ENCODE measurements at places on chromosomes 5 and 9.

GRCh38 chr5:101932599-101932998 lies 363.5 kb downstream of the SLCO4C1 start:
- H3K4me1 ChIP-seq: no peaks in the 10 kb centered on the region
- H3K36me3 ChIP-seq: no peaks in the 10 kb centered on the region
- no peak overlapping the region for H3K4me3 ChIP-seq
- H3K27me3 ChIP-seq: no peaks in the 10 kb centered on the region
- no peak for DNase-seq
- no peak overlapping the region for H3K27ac ChIP-seq

DNA sequence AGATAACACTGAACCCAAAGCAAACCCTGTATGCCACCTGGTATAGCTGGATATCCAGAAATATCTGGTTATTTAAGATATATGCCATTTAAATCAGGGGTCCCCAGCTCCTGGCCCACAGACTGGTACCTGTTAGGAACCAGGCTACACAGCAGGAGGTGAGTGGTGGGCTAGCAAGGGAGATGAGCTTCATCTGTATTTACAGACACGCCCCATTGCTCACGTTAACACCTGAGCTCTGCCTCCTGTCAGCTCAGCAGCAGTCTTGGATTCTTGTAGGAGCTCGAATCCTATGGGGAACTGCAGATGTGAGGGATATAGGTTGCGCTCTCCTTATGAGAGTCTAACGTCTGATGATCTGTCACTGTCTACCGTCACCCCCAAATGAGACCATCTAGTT lies 646.6 kb downstream of the TLE4 start:
- H3K36me3 ChIP-seq: no peaks in the 10 kb centered on the region
- DNase-seq: no peak
- no peaks in the 10 kb centered on the region for H3K4me1 ChIP-seq
- H3K27ac ChIP-seq: no peak overlapping the region
- no peaks in the 10 kb centered on the region for H3K27me3 ChIP-seq
- no peak overlapping the region for H3K4me3 ChIP-seq

DNA sequence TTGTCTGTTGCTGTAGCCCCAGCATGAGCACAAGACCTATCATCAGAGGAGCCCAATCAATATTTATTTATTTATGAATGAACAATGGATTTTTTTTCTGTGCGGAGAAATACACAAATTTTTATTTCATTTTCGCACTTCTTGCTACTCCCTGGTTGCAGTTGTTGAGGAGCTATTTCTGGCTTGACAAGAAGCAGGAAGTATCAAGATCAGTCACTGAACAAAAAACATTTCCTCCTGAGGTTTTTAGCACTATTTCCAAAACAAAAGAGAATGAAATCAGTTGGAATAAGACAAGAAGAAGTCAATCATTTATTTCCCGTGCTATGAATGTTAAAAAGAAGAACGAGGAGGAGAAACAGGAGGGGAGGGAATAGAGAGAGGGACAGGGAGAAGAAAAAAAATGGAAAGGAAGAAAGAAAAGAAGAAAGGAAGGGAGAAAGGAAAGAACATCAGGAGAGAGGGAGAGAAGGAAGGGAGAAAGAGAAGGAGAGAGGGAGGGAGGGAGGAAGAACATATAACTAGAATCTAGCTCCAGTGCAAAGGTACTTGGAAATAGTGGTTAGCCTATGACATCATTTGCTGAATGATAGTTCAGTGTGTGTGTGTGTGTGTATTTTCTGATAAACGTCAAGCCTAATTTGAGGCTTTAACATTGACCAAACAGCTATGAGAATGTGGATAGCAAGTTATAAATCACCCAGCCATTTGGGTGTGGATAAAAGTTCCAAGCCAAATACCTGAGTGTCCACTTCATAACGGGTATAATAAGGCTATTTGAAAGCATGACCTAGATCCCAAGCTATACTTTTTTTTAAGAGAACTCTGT lies 586.0 kb downstream of the EBF1 start:
- peaks cover 25% of the 10 kb centered on the region for H3K4me1 ChIP-seq
- H3K4me3 ChIP-seq: no peak overlapping the region
- no peaks in the 10 kb centered on the region for H3K36me3 ChIP-seq

DNA sequence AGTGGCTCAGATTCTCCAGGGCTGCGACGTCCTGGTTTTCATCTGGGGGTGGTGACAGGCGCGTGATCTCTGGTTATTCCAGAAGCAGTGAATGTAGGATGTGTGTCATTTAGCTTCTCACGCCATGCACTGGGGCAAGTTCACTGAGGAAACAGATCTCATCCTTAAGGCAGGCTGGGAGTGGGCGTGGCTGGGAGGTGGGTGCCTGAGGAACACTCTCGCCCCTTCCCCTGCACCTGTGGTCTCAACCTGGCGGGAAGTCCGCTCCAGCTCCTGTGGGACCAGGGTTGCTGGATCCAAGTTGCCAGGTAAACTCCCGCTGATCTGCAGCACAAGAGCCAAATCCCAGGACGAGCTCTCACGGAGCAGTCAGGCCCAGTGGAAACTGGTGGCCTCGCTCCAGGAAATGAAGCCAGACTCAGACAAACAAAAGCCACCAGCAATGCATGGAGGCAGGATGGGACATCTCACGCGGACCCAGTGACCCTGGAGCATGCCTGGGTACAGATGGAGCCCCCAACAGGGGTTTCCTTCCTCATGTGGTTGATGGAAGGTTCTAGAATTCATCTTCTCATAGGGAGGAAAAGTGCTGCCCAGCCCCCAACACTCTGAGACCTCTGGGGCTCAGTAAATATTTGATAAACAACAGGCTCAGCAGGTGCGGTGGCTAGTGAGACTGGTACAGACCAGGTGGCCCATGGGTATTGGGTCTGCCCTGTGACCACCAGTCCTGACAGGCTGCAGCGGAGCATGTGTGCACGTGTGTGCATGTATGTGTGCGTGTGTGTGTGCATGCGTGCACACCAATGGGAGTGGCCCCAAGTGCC lies 16.3 kb upstream of the SLC12A7 start:
- DNase-seq: no peak
- no peaks in the 10 kb centered on the region for H3K4me1 ChIP-seq
- no peak overlapping the region for H3K4me3 ChIP-seq
- H3K27ac ChIP-seq: no peak overlapping the region
- peaks cover 50% of the 10 kb centered on the region for H3K27me3 ChIP-seq

- no peaks in the 10 kb centered on the region for H3K27me3 ChIP-seq
- no peak overlapping the region for H3K27ac ChIP-seq
- no peak overlapping the region for H3K4me3 ChIP-seq
Observed at GRCh38 chr9:8224381-8224801, 424.8 kb upstream of the DMAC1 start.

DNA sequence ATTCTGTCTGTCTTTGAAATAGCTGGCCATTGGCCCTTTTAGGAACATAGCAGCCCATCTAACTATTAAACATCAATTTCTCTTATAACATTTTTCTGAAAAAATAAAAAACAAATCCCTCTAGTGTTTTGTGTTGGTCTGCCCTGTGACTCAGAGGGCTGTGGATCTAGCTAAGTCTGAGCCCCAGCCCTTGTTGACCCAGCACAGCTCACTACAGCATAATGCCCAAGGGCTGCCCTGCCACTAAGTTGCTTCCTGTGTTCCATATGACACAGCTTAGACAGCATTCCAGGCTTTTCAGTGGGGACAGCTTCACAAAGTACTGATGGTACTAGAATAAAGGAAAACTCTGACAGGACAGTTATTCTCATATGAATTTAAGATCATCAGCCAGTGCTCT lies 136.0 kb downstream of the SCAMP1 start:
- H3K27me3 ChIP-seq: peaks cover 31% of the 10 kb centered on the region
- H3K27ac ChIP-seq: no peak overlapping the region
- H3K4me1 ChIP-seq: no peaks in the 10 kb centered on the region
- no peak overlapping the region for H3K4me3 ChIP-seq

DNA sequence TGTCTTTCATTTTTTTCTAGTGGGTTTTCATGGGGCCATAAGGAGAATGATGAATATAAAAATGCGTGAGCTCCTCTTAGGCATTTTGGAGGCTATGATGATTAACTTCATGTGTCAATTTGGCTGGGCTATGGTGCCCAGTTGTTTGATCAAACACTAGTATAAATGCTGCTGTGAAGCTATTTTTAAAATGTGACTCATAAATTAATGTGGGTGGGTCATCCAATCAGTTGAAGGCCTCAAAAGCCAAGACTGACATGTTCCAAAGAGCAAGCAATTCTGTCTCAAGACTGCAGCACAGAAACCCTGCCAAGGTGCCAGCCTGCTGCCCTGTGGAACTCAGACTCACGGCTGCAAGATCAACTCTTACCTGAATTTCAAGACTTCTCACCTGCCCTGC lies 24.4 kb upstream of the ICE1 start:
- H3K27ac ChIP-seq: no peak overlapping the region
- no peaks in the 10 kb centered on the region for H3K4me1 ChIP-seq
- no peaks in the 10 kb centered on the region for H3K36me3 ChIP-seq

DNA sequence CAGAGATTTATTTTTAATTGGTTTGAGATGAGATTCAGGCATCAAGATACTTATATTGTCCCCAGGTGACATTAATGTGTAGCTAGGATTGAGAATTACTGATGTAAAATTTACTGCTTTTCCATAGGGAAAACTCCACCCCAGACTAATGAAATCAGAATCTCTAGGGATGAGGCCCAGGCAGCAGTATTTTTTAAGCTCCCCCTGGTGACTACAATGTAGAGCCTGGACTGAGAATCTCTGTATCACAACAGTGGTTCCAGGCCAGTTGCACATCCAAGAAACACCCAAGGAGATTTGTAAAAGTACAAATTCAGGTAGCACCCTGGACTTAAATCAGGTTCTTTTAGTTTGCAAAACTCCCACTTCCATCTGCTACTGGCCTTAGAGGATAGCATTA lies 185.7 kb downstream of the MARCHF11 start:
- DNase-seq: no peak
- no peaks in the 10 kb centered on the region for H3K36me3 ChIP-seq
- H3K4me3 ChIP-seq: no peak overlapping the region
- H3K27me3 ChIP-seq: no peaks in the 10 kb centered on the region
- no peaks in the 10 kb centered on the region for H3K4me1 ChIP-seq
- no peak overlapping the region for H3K27ac ChIP-seq

DNA sequence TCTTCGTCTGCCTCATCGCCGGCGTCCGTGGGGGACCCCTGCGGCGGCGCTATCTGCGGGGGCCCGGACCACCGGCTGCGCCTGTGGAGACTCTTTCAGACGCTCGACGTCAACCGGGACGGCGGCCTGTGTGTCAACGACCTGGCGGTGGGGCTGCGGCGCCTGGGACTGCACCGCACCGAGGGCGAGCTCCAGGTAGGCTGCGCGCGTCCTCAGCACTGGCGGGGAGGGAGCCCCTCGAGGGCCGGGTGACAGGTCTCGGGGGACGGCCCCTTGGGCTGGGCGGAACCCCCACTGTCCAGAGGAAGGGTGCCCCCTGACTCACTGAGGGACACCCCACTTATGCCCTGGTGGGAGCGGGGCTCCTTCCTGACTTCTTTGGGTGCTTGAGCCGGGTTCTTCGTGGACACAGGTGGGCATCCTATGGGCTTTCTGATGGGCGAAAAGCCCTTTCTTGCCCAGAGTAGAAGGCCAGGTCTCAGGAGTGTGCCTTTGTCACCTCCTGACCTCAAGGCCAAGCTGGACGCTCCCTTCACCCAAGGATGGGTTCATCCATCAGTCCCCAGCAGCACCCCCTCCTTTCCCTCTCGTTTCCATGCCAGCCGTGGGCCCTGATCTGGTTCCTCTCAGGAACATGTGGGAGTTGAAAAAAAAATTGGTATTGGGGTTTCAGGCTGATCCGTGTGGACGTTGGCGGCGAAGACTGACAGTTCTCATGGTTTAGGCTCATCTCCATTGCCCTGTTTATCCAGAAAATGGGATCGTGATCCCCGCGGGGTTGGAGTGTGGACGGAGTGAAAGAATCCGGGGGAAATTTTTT lies 564 bp downstream of the SLC25A25 start:
- peaks cover 66% of the 10 kb centered on the region for H3K4me1 ChIP-seq
- H3K36me3 ChIP-seq: peaks cover 40% of the 10 kb centered on the region
- peak overlapping the region; percentile 85 for H3K27ac ChIP-seq

GRCh38 chr5:176533894-176534611 lies 3.1 kb downstream of the RNF44 start:
- peak; percentile 70 for DNase-seq
- peak overlapping the region; percentile 100 for H3K27ac ChIP-seq
- no peaks in the 10 kb centered on the region for H3K27me3 ChIP-seq
- H3K36me3 ChIP-seq: peaks cover 44% of the 10 kb centered on the region

- H3K4me1 ChIP-seq: no peaks in the 10 kb centered on the region
- no peak overlapping the region for H3K27ac ChIP-seq
- no peaks in the 10 kb centered on the region for H3K36me3 ChIP-seq
Observed at GRCh38 chr5:1037123-1037670, 28.6 kb downstream of the NKD2 start.

DNA sequence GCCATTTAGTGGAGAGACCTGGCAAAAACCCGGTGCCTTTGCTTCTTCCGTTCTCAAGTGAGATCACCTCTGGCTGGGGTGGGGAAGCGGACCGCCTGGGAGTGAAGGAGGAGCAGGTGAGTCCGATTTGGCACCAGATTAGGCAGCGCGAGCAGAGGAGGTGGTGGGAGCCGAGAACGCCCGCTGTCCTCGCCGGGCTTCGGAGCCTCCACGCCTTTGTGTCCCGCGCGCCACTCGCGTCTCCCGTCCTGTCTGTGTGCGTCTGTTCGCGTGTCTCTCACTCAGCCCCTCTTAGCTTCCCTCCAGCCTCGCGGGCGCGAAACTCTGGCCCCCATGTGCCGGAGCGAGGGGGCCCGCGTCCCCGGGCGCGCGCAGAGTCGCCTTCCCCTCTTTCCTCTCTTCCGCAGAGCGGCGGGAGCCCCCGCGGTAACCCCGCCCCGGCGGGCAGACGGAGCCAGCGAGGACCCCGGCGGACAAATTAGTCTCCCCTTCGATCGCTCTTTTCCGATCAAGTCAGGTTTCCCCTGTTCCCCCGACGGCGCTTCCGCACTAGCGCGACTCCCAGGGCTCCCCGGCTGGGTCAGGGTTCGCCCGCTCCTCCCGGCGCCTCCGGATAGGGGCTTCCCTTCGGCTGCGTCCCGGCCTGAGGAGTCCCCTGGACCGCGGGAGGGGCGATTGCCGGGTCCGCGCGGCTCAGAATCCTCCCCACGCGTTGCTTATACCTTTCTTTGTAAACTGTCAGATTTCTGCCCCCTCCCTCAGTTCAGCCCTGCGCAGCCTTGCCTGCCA lies 7.1 kb downstream of the POU4F3 start:
- DNase-seq: no peak
- peaks cover 10% of the 10 kb centered on the region for H3K4me1 ChIP-seq
- H3K36me3 ChIP-seq: no peaks in the 10 kb centered on the region
- peaks cover 74% of the 10 kb centered on the region for H3K27me3 ChIP-seq
- no peak overlapping the region for H3K27ac ChIP-seq

DNA sequence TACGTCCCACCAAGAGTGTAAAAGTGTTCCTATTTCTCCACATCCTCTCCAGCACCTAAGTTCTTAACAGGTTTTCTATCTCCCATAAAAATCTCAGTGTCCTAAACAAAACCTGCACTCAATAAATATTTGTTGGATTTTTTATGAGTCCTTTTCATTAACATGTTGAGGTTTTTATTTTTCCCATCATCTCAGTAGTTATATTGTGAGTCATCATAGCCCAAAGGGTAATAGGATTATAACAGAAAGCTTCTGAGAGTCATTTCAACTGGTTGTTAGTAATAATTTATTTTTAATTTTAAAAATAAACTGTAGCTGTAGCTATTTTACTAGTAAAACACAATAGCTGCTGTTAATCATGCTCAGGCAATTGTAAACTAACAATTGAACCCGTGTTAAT lies 331.6 kb upstream of the SLC30A5 start:
- H3K27me3 ChIP-seq: no peaks in the 10 kb centered on the region
- H3K4me1 ChIP-seq: no peaks in the 10 kb centered on the region
- no peak for DNase-seq
- no peaks in the 10 kb centered on the region for H3K36me3 ChIP-seq

GRCh38 chr5:158660726-158661125 lies 439.0 kb downstream of the EBF1 start:
- no peak overlapping the region for H3K27ac ChIP-seq
- no peaks in the 10 kb centered on the region for H3K27me3 ChIP-seq
- H3K36me3 ChIP-seq: no peaks in the 10 kb centered on the region
- no peaks in the 10 kb centered on the region for H3K4me1 ChIP-seq
- H3K4me3 ChIP-seq: no peak overlapping the region

Data from activated naive CD4-positive, alpha-beta T cell treated with anti-CD3 and anti-CD28 coated beads, Interleukin-2, amount 10 ng/mL, durations not matched to agents 7 days and 5 days (primary cell).